Activated CD8-positive, alpha-beta memory T cell treated with anti-CD3 and anti-CD28 coated beads, Interleukin-2, amount 10 ng/mL, durations not matched to agents 7 days and 5 days (primary cell): ENCODE measurements at places on chromosomes 7 and 10. TPM values are rescaled to one million over a fixed set of nuclear protein-coding genes. Genes with fewer than 3 reads are reported as not detected.

- DNase-seq = no peak
Measured at GRCh38 chr7:133650069-133650468, 397.2 kb downstream of the EXOC4 start.

GRCh38 chr7:28064437-28064836 lies 116.2 kb downstream of the JAZF1 start:
- no peak for DNase-seq

Gene ANKRD61
- total RNA-seq = 0.47 TPM

Gene TMEM176B
- total RNA-seq = not detected

DNA sequence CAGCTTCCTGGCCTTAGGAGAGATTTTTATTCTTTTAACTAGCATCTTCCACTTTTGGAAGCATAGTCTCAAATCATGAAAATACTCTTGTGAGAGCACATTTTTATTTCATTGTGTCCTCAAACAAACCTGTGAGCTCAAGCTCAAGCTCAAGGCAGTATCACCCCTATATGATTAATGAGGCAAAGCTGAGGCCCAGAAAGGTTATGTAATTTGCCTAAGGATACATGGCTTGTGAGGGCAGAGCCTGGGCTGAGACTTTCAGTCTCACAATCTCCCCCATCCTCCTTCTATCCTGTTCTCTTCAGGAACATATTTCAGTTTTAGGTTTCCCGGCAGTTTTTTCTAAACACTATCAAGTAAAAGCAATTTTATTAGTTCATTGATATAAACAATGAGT lies 359.5 kb downstream of the PTEN start:
- no peak for DNase-seq

DNA sequence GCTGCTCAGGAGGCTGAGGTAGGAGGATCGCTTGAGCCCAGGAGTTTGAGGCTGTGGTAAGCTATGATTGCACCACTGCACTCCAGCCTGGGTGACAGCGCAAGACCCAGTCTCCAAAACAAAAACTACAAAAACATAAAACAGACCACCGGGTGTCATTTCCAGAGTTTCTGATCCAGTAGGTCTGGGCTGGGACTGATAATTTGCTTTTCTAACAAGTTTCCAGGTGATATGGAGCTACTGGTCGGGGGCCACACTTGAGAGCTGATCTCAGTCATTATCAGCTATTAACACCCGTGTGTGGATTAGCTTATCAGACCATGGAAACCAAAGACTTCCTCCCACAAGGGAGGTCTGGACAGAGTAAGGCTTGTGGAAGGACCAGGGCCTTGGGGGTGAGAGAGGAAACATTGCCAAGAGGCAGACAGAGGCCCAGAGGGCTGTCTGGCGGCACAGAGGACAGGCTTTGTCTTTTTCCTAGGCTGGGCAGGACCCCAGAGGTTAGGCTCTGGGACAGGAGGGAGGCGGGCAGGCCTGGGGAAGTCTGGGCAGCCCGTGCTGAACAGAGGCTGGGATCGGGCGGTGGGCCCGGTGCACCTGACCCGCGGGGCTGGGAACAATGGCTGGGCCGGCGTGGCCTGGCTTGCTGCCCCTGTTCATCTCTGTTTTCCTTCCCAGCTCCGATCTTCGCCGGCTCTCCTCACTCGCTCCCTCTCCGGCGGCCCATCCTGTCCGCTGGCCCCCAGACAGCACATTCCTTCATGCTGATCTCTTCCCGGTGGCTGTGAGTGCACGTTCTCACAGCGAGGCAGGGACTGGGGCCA lies 25.2 kb downstream of the TMEM270 start:
- DNase-seq = no peak
